ENCODE measurements at places on chromosomes 7 and 10.

DNA sequence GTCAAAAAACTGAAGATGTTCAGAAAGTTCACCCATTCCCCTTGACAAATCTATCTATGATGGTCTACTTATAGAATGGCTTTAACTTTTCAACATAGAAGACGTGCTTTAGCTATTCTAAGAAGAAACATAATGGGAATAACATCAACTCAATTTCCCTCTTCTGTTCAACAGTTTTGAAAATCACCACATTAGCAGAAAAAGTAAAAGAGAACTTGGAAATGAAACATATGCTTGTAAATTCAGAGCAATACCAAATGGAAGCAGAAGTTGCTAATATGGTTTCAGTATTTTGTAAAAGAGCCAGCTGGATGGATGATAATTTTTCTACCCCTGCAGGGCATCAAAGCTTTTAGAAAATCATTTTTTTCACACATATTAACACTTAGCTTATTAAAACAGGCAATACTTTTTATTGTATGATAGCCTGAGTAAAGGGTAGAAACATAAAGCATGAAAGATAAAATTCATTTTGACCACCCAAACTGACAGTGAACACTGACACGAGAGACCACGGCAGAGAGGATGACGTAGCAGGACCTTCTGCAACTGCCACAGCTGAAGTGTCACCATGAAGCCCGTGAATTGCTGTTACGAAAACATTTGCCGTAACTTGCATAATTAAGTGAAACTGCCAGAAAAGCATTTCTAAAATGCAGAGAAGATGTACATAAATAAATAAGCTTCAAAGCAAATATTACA is 39.2 kb upstream of the FEZF1 start:
- DNase-seq, result no peak

DNA sequence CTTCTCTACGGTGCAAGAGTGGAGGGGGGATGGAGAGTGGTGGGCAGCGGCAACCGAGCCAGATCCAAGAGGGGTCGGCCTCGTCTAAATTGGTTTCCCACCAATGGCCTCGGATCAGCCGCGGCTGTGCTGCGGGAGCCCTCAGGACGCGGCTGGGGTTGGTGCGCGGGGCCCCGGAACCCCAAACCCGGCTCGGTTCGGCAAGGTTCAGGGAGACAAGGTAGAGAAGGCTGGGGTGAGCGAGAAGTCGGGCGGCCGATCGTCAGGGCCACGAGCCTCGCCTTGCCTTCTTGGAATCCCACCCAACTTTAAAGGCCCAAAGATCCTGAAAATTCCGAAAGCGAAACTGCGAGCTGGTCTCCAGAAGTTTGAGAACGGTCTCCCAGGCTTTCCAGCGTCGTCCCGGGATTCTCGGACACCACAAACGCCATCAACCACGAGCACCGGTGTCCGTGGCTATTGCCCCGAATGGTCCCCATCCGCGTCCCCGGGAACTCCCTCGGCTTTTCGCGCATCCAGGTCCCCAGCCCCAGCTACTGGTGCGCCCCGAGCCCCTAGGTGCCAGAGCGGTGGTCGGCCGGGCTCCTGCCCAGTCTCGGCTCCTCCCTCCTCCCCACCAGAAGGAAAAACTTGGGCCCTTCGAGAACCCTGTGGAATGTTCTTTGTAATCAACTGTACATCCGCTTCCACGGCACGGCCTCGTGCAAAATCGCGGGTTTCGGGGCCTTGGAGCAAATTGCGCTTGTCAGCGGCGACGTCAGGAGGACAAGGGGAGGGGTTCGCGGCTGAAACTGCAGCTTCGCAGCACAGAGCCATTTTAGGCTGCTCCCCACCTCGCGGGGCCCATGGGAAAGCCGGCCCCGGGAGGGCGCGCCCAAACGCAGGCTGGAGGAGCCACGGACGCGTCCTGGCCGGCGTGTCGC is 3.2 kb downstream of the SFMBT2 start:
- peak; percentile 68 for DNase-seq

DNA sequence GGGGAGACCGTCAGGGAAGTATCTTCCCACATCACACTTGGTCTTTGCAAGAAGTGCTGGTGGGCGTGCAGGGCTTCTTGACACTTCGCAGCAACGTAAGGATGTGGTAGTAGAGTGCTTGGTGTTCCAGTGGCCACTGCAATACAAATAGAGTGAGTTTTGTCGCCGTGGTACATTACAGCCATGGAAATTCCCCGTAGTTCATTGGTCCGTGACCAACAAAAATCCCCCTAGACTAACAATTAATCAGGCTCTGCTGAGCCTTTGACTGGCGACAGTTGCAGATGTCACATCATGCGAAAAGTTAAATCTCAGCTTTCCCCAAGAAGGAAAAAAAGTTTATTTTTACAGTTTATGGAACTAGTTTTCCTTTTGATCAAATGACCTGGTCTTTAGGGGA is 134.7 kb downstream of the MGMT start:
- DNase-seq, result no peak

- DNase-seq, result no peak
These were observed 52.6 kb downstream of the HTR7 start for GRCh38 chr10:90805206-90805605.

- DNase-seq, result no peak
These were observed 92.9 kb downstream of the GPR26 start for GRCh38 chr10:123759041-123759440.

- DNase-seq, result no peak
These were observed 11.9 kb downstream of the TMEM120A start for GRCh38 chr7:75982306-75983064.

- DNase-seq, result no peak
These were observed 34.4 kb downstream of the PARP12 start for GRCh38 chr7:140028311-140028710.

DNA sequence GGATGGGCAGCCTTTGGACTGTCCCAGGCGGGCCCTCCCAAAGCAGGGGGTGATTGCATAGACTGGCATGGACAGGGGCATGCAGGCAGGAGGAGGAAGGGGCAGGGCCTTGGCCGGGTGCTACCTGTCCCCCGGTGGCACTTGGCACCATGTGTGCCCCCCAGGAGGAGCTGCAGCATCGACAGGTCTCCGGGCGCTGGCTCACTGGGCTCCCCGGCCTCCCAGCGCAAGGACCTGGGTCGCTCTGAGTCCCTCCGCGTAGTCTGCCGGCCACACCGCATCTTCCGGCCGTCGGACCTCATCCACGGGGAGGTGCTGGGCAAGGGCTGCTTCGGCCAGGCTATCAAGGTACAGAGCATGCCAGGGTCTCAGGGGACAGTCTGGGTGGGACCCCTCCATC is 23.2 kb downstream of the LIMK1 start:
- no peak for DNase-seq

GRCh38 chr7:44103923-44104859 is at the start of gene AEBP1:
AEBP1 (plus strand) TSS chr7:44104345; CDS start chr7:44104666, 321 bp downstream.
- DNase-seq, result no peak

DNA sequence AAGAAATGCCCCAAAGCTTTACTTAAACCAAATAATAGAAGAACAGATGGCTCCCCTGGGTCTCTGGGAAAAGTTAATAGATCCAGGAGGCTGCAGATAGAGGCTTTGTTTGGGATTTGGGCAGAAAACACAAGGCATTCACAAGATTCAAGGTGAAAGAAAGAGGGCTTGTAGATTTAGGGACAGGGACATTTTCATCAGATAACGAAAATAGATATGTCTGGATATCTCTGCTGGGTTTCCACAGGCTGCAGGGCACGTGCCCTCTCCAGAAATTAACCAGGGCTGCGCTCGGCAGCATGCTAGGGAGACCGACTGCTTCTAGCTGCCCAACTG is 14.9 kb downstream of the CARD11 start:
- no peak for DNase-seq

DNA sequence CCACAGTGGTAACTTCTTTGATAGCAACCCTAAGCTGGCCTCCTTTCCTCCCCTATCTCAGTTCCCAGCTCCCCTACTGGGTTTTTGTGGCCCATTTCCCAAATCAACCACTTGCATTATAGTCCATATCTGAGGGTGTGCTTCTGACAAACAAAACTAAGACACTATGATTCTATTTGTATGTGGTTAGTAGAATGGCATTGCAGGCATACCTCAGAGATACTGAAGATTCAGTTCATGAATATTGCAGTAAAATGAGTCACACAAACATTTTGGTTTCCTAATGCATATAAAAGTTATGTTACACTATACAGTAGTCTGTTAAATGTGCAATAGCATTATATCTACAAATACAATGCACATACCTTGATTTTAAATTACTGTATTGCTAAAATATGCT is 15.4 kb upstream of the TMEM243 start:
- no peak for DNase-seq

DNA sequence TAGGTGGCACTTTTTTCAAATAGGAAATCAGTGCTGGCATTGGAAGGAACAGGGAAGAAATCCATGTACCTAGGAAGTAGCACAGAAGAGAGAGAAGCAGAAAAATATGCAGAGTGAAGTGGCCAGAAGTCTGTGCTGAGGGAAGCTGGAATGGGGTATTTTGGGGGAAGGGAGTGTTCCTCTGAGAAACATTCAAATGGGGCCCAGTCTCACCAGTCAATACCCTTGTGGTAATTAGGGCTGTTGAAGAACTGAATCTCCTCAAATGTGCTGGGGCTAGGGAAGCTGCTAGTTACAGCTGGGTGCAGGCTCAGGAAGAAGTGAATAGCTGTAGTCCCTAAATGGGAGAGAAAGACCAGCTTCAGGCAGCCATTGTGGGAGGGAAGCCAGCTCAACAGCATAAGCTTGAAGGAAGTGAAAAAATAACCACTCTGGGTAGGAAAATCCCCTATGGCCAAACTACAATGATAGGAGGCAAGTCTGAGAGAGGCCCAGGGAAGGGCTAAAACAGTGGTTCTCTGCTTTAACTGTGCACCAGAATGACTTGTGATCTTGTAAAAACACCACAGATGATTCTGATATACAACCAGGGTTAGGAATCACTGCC is 7.6 kb downstream of the NDST2 start:
- DNase-seq, result peak; percentile 54

DNA sequence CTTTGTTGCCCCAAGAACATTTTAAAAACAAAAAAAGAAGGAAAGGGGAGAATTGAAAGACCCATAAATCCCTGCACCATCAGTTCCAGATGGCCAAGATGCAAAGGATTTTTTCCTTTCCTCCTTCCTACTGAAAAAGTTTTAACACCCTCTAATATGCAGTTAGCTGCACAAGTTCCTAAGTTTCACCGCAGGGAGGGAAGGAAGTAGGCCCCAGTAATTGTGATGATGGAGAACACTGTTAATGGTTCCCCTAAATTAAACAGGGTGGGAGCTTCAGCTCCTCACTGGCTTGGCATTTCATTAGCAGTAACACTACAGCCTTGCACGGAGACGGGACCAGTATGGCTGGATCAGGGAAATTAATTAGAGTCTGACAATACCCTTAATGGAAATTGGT is 63.7 kb upstream of the PPIF start:
- peak; percentile 62 for DNase-seq

GRCh38 chr7:98177553-98177952 is 33.7 kb upstream of the BHLHA15 start:
- no peak for DNase-seq

- DNase-seq, result no peak
These were observed 200.9 kb downstream of the CREB5 start for GRCh38 chr7:28613262-28613661.

DNA sequence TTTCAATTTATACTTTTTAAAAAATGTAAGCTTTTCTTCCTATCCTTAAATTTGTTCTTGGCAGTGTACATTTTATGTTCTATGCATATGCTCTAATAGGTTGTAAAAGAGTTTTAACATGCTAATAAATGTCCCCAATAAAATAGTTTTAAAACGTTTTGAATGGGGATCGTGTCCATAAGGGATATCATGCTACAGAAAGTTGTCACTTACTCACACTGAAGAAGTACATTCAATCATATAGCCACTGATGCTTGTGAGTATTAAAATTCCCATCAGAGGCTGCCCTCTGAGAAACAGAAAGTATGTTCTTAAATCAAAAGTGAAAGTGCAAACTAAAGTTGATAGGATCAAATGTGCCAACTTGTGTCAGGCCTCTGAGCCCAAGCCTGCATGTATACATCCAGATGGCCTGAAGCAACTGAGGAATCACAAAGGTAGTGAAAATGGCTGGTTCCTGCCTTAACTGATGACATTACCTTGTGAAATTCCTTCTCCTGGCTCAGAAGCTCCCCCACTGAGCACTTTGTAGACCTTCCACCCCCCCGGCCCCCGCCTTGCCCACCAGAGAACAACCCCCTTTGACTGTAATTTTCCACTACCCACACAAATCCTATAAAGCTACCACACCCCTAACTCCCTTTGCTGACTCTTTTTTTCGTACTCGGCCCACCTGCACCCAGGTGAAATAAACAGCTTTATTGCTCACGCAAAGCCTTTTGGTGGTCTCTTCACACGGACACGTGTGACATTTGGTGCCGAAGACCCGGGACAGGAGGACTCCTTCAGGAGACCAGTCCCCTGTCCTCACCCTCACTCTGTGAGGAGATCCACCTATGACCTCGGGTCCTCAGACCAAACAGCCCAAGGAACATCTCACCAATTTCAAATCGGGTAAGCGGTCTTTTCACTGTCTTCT is 877 bp upstream of the NOD1 start:
- no peak for DNase-seq
